Islet precursor cell (in vitro differentiated cells): ENCODE measurements at places on chromosomes 1 and 21.

DNA sequence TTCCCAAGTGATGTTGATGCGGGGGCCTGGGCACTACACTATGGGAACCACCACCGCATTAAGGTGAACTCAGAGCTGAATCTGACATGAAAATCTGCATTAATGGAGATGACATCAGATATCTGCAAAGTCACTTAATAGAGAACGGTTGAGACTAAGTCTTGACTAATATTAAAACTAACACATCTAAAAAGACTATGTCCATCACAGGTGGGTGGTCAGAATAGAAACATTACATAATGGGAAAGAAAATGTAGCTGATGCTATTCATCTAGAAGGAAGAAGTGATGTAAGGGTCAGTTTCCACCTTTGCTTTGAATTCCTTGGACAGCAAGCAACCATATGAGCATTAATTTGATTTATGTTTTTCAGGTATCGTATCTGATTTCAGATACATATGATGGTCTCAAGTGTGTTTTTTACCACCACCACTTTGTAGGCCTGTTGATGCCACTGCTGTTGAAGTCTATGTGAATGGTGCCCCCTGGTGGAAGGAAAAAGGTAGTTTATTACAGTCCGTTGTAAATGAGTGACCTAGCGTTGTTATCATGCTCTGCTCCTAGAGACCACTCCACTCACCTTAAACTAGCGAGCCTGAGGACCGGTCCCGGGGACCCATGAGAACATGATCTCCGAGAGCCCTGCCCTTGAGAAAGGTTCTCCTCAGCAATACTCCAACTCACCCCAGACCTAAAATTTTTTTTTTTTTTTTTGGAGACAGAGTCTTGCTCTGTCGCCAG is 73.5 kb downstream of the BACH1 start:
- peak; percentile 65 for DNase-seq

GRCh38 chr1:55466921-55467320 is 251.8 kb upstream of the USP24 start:
- DNase-seq: no peak

GRCh38 chr1:21966247-21967000 is 10.4 kb upstream of the CELA3B start:
- DNase-seq: peak; percentile 76

DNA sequence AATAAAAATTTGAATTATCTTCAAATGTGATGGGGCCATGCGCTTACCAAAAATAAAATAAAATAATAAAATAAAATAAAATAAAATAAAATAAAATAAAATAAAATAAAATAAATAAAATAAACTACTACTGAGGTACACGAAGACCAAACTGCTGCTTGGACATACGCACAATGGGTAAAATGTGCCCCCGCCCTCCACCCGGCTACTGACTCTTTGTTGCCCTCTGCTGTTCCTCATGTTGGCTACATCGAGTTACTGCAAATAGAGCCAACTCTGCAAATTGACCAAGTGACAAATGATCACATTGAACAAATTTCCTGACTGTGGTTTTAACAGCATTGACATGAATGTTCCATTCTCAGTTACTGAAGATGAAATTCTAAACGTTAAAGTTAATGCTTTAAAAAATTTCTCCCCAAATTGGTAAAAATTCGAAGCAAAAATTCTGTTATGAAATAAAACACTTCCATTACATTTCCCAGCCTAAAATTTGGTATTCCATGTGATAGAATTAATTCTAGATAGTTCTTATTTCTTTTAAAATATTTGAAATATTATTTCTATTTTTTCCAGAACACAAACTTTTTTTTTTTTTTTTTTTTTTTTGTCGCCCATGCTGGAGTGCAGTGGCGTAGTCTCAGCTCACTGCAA is 18.8 kb upstream of the MAP1LC3C start:
- DNase-seq: peak; percentile 59

DNA sequence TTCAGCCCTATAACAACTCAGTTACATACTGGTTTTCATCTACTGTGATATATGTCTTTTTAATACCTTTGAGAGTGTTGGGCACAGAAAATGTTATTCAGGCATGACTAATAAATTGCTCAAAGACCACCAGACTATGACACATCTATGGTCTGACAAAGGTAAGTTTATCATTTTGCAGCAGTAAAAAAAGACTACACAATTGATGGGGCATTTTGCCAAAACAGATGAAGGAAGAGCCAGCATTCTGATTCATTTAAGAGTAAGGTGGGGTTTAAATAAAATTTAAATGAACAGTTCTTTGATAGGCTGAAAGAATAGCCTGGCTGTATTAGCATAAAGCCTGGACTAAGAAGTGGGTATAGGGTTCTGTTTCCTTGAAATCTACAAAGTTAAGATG is 8.8 kb upstream of the RNPC3 start:
- no peak for DNase-seq

DNA sequence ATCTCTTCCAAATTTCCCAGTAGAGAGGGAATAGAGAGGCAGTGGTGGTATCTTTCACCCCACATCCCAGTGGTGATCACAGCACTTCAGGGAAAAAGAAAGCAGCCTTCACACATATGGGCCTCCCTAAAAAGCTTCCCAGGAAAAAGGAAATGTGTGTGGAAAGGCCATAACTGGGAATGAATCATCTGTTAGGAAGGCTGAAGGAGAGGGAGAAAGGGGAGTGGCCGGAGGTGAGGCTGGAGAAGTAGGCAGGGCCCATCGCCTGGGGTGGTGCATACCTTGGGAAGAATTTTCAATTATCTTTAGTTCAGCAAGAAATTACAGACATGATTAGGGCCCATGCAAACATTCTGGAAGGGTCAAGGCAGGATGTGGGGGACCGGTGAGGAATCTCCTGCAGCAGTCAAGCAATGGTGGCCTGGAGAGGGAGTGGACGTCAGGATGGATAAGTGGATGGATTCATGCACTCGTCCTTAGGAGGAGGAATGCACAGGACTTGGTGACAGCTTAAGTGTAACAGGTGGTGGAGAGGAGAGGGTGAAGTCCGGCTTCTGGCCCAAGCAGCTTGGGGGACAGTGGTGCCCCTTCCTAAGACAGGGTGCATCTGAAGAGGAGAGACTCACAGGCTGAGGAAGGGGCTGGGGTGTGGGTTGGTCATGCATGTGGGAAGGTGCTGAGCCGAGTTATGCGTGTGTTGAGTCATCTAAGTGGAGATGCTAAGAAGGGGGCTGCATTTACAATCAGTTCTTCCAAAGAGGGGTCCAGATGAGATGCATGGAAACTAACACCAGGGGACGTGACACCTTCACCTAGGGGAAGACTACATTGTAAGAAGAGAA is 17.9 kb downstream of the HIVEP3 start:
- peak; percentile 93 for DNase-seq

- DNase-seq: no peak
These were observed 336.4 kb downstream of the NTNG1 start for GRCh38 chr1:107477233-107477632.

DNA sequence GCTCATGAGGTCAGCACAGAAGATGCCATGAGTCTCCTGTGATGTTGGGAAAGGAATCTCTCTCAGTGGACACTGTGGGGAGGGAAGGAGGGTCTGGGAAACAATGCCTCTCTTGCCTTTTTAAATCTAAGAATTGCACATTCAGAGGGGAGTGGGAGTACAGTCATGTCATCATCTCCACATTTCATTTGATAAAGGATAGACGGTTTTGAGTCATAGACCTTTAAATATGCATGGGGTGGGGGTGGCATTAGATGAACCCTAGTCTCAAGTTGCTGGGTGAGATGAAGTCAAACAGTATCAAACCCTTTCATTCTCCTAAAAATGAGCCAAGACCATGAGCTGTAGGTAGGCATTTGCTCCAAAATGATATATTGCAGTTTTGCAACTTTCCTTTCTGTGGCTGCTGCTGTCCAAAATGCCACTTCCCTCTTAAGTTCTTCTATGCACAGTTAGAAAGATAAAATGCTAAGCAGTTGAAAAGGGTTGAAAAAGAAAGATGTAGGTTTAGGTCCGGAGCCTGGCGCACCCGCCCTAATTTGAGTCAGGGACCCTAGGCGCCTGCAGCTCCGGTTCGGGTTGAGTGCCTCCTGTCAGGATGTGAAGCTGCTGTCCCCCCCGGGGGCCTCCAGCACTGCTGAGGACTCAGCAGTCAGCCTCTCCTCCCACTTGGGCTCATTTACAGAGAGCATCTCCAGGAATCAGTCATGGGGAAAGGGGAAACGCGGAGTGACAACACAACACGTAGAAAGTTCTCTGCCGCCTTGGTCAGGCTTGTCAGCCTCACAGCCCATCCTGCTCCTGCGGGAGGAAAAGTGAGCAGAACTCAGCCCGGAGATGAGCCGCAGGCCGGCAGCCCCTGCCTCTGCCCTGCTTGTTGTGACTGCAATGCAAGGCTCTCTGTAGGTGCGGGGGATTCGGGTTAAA is 479.3 kb upstream of the RUNX1 start:
- DNase-seq: no peak

DNA sequence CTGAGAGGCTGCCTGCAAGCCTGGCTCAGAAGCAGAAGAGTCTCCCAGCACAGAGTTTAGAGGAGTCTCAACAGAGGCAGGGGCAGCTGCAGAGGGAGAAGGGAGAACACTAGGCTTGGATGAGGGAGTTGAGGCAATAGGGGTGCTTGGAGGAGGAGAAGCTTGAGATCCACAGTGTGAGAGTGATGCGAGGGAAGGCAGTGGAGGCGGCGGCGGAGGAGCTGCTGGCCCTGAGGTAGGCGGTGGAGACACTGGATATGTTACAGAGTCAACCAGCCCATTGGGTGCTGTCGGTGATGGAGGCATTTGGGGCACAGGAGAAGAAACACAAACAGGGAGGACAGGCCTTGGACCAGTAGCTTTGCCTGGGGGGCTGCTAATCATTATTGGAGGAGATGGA is 89.4 kb upstream of the LBR start:
- DNase-seq: no peak

DNA sequence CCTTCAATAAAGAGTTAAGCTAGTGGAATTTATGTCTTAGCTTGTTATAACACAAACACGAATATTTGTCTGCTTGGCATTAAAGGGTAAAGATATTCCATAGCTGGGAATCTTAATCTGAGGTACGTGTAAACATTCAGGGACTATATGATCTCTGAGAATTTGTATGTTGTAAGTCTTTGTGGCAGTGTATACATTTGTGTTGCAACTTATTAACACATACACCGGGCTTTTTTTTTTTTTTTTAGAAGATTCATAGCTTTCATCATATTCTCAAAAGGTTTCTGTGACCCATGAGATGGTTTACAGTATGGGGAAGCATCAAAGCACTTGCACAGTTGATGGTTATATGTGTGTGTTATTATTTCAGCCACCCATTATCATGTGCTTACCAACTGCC is 3.0 kb downstream of the GGPS1 start:
- no peak for DNase-seq

DNA sequence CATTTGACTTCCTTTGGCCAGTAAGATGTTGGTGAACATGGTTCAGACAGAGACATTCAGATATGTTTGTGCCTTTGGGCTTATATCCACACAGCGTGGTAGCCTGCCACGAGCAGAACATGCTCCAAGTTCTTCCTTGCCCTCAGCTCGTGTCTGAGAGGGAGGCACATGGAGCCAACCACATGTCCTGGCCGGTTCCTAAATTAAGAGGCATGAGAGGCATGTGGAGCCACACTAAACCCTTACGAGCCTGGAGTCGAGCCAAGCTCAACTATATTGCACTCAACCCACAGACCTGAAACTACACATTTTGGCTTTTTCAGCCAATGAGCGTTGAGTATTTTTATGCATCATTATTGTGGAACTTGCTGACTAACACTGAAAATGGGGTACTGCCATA is 133.7 kb upstream of the KCNK1 start:
- no peak for DNase-seq

DNA sequence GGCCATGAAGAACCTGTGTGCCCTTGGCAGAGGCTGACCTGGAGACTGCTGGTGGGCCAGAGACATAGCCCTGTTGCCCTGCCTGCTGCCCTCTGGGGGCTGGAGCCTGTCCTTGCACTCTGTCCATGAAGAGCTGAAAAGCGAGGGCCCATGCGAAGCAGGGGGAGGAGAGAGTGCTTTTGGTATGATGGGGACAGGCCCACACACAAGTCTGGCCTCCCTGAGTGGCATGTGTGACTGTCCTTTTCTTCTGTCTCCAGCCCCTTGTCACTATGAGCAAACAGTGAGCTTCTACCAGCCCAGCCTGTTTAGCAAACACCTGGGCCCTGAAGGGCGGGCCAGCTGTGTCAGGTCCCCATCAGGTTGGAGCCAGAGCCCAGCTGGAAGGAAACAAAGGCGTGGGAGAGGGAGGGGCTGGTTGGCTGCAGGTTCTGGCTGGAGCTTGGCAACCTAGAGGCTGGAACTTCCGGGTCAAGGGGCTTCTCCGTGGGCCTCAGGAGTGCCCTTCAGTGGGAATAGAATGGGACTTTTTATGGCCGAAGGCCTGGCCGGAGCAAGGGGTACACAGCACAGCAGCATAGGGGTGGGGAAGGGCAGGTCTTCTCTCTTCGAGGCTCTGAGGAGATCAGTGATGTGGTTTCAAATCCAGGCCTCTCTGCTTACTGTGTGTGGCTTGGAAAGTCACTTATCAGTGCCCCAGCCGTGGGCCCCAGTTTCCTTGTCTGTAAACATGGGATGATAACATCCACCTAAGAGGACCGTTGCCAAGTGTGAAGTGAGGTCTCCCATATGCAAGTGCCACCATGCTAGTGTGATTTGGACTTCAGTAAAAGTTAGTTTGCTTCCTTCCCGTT is 14.3 kb downstream of the QSOX1 start:
- DNase-seq: peak; percentile 85

- DNase-seq: no peak
These were observed 504.7 kb upstream of the PBX1 start for GRCh38 chr1:164054331-164054730.

DNA sequence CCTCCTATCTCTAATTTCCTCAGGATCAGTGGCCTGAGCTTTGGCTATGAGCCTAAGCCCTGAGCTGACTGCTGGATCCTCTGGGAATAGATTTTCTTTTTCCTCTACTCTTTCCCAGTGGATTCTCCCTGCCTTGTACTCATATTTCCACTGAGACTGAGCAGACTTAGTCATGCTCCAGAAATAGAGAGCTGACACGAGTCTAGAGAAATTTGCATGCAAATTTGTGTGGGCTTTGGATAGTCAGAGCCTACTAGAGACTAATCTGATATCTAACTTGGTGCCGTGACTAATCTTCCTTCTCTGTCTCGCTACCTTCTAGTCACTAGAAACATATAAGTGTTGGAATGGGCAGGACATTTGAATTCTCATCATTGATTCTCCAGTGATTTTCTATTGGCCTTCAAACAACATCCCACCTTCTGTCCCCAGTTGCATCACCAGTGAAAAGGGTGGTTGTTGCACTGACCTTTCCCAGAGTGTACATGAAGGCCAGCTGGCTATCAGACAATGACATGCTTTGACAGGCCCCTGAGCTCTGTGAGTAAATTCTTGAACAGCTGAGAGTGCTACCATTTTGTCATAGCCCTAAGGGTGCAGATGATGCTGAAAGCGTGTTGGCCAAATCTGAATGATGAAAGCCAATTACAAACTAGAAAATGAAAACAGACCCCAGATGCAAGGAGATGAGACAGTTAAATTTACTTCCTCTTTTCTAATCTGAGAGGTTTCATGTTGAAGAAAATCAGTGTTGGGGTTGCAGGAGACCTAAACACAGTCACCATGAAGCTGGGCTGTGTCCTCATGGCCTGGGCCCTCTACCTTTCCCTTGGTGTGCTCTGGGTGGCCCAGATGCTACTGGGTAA is at the start of gene FCRLA:
FCRLA (plus strand) TSS at position 748 of the 866 bp plus-strand sequence; CDS start at position 784, 36 bp downstream.
- no peak for DNase-seq
